ENCODE measurements at places on chromosomes 2 and 18. TPM values are rescaled to one million over a fixed set of nuclear protein-coding genes. Genes with fewer than 3 reads are reported as not detected.
A peak's percentile ranks its signal among the peaks of the same experiment; 100 is the strongest.

Gene FBXO48
- 1.2 TPM for total RNA-seq

Gene KCNS3
- total RNA-seq = 11.4 TPM

Gene GREB1
- total RNA-seq = 2.1 TPM

Gene BOK
- total RNA-seq = 6.7 TPM

DNA sequence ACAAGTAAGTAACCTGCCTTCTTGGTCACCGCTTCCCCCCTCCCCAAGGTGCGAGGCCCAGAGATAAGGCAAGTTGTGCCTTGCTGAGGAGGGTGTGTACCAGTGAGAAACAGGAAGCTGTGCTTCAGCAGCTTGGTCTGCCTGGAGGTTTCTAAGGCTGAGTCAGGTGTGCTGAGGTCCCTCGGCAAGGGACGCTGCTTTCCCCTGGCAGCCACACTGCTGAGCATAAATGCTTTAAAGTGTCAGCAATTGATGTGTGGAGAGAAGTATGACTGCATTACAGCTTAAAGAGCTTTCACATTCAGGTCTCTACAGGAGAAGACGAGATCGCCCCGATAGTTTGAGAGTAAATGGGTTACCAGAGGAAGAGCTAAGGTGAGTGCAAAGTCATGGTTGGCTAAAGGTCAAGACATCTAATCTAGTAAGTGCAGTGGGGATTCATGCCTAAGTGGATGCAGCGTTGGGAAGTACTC, 86.9 kb downstream of the LIMS1 start:
- peak; percentile 79 for DNase-seq

- DNase-seq = peak; percentile 81
These were observed 15.2 kb downstream of the FBXO41 start for GRCh38 chr2:73268830-73269685.

GRCh38 chr2:53058526-53058925, 709.1 kb upstream of the CHAC2 start:
- no peak for DNase-seq

- DNase-seq = no peak
These were observed 181.5 kb downstream of the GFPT1 start for GRCh38 chr2:69205491-69205890.

GRCh38 chr2:190618030-190618429, 30.9 kb upstream of the NAB1 start:
- no peak for DNase-seq

Data from Peyer's patch (tissue), 4 donors.